GM23338 (cell line): ENCODE measurements at places on chromosomes 16 and 17.

DNA sequence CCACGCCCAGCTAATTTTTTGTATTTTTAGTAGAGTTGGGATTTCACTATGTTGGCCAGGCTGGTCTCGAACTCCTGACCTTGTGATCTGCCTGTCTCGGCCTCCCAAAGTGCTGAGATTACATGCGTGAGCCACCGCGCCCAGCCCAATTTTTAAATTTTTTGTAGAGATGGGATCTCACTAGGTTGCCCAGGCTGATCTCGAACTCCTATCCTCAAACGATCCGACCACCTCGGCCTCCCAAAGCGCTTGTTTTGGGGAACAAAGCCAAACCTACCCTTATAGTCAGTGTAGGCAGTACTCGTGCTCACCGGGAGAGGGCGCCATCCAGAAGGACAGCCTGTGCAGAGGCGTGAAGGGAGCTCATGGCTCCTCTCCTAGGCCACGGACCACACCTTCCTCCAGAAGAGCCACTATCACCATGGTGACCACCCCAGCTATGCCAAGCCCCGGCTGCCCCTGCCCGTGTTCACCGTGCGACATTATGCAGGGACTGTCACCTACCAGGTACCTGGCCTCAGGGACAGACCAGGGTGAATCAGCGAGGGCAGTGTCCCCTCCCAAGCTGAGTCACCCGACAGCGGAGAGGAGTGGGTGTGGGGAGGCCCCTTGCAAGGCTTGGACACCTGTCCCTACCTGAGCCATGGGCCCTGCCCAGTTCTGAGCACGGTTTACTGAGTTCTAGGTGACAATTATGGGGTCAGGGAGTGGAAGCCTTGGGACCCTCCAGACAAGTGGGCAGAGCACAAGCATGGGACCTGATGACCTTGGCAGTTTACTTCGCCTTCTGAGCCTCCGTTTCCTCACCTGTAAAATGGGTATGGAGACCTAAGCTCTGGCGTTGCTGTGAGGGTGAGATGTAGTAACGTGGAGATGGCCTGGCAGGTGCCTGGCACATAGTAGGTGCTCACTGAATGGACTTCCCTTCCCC lies 13.7 kb downstream of the MYO15B start:
- peak; percentile 91 for DNase-seq

- peak; percentile 75 for DNase-seq
These were observed 151.0 kb upstream of the RBL2 start for GRCh38 chr16:53282975-53283946.

- no peak for DNase-seq
These were observed 482.8 kb downstream of the SOX9 start for GRCh38 chr17:72603420-72604242.

DNA sequence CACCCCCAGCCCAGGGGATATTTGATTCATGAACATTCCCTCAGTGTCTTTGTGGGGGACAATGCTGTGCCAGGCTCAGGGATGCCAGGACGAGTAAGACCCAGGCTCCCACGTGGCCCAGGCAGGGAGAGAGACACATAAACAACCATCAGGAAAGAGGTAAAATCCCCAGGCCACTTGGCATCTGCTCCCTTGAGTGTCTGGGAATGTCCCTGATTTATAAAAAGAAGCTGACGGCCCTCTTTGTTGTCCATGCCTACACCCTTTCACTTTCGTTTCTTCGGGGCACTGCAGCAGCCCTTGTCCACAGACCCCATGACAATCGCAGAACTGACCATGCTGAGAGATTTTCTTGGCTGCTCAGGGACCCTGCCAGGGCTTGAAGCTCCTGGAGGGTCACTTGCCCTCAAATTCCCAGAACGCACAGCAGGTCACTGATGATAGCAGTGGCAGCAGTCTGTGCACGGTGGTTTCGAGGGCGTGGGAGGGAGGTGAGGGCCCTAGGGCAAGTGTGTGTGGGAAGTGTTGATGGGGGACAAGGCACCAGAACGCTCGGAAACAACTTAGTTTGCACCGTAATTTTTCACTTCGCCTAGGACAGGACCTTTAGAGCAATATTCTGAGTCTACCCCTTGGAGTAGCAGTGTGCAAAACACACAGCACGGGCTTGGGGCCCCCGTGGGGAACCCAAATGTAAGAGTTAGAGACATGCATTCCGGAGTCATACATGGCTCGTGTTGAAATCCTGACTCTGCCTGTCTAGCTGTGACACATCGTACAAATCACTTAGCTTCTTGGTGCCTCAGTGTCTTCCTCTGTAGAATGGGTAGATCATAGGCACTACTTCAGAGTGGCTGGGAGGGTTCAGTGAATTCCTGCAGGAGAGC lies 4.7 kb downstream of the NOD2 start:
- no peak for DNase-seq

GRCh38 chr16:1532081-1532760 lies 1.2 kb upstream of the TMEM204 start:
- DNase-seq: no peak

- DNase-seq: no peak
These were observed 76.3 kb upstream of the HNF1B start for GRCh38 chr17:37820995-37821713.

DNA sequence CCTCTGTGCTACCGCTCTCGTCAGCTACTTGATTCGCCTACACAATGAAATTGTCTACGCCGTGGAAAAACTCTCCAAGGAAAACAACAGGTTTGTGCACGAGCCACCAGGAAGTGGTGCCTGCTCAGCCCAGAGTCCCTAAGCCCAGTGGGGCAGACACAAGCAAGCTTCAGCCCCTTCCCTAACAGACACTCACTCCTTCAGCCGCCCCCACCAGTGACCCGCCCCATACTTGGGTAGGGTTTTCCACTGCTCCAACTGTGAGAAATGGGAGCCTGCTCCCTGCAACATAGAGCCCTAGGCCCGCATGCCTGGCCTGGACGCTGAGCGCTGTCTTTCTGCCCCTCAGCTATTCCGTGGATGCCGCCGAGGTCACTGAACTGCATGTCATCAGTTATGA lies 28.6 kb upstream of the ENDOV start:
- no peak for DNase-seq

DNA sequence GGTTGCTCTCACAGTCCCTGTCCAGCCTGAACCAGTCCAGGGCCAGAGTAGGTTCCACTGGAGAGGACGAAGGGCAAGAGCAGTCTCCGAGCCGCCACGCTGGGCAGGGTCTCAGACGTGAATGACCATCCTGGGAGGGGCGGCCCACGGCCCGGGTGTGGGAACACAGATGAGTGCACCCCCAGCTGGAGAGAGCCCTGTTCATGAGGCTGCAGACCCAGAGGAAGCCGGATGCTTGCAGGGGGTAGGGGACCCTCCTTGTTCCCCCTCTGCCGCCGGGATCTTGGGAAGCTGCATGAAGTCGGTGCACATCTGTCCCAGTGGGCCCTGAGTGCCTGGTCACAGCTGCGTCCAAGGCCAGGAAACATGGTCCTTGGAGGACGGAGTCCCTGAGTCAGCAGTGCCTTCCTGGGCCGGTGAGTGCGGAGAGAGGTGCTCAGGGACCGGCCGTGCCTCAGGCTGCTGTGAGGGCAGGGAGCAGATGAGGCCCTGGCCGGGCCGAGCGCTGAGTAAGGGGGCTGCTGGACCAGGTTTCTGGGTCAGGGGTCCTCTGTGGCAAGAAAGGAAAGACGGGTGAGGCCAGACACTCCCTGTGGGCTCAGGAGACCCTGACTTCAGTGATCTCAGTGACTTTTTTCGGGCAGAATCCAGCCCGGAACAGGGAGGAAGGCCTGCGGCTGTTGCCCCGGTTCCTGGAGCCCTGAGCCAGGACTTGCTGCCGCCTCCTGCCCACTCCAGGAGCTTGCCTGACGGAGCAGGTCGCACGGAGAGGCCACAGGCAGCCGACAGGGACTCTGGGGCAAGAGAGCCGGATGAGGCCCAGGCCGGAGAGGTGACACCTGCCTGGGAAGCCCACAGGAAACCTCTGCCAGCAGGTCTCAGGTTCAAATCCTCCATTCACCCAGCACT lies 45.8 kb downstream of the ACTG1 start:
- DNase-seq: no peak

GRCh38 chr16:50530277-50531236 lies 17.6 kb upstream of the NKD1 start:
- no peak for DNase-seq

DNA sequence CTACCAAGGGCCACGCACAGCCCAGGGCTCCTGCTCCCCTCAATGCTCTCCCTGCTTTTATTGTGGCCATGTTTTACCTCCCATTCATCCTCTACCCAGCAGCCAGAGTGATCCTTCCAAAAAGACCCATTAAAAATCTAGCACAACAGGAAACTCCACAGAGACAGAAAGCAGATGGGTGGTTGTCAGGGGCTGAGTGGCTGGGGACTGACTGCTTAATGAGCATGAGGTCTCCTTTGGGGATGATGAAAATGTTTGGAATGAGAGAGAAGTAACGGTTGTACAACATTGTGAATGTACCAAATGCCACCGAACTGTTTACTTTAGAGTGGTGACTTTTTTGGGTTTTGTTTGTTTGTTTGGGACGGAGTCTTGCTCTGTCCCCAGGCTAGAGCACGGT lies 107.4 kb downstream of the GAS7 start:
- DNase-seq: no peak

GRCh38 chr16:12217341-12217740 lies 240.8 kb downstream of the SNX29 start:
- DNase-seq: no peak

- no peak for DNase-seq
These were observed 1.5 kb upstream of the WFIKKN1 start for GRCh38 chr16:629185-629832.

DNA sequence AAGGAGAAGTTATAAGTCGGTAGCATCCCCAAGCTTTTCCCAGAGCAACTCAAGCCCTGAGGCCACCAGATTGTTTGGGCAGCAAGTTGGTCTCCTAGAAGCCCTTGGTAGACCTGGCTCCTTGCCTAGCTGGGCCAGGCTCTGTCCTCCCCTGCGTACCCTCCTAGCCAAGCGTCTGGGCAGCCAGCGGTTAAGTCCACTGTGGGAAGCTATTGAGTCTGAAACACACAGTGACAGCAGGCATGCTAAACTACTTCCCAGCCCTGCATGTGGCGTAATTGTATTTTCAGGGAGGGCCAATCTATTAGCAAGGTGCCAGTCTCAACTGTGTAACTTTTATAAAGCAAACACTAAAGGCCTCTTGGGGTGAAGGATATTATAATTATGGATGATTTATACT lies 419.1 kb upstream of the RBFOX1 start:
- no peak for DNase-seq

- no peak for DNase-seq
These were observed 11.5 kb downstream of the MPRIP start for GRCh38 chr17:17053446-17054379.

DNA sequence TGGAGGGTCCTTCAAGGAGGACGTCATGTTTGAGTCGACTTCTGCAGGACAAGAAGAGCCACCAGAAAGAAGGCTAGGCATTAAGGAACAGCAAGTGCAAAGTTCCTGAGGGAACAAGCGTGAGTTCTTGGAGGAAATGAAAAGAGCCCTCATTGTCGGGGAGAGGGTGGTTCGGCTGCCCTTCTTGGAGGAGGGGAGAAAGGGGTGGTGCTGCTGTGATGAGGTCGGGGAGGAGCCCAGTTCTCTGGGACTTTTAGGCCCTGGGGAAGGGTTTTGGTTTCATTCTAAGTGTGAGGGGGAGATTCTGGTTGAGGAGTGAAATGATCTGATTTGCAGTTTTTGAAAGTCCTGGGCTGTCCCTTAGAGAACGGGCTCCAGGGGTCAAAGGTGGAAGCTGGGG lies 4.1 kb downstream of the BICDL2 start:
- DNase-seq: no peak

GRCh38 chr17:50687200-50688066 lies 20.3 kb downstream of the ANKRD40 start:
- DNase-seq: peak; percentile 56

GRCh38 chr16:3681206-3681605 lies 26.7 kb downstream of the DNASE1 start:
- DNase-seq: no peak

DNA sequence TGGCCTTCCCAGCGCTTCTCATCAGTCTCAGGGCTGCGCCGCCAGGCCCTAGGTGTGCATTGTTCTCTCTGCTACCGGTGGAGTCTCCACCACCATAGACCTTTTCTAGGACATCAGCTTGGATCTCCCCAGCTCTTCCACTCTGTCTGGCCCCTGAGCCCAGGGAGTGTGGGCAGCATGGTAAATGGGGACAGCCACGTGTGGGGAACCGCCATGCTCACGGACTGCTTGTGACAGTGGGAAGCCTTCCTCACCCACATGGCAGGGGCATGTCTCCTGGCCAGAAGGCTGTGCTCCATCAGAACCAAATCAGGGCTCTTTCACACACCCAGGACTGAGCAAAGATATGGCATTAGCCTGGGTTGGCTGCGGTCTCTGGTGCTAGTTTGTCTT lies 51.3 kb downstream of the TNFRSF13B start:
- no peak for DNase-seq

- no peak for DNase-seq
These were observed 40.6 kb upstream of the CDH1 start for GRCh38 chr16:68696514-68696913.

GRCh38 chr16:10817963-10818941 lies at the start of gene TVP23A:
TVP23A (minus strand) TSS chr16:10818794; CDS start chr16:10818493, 301 bp downstream.
- peak; percentile 77 for DNase-seq

DNA sequence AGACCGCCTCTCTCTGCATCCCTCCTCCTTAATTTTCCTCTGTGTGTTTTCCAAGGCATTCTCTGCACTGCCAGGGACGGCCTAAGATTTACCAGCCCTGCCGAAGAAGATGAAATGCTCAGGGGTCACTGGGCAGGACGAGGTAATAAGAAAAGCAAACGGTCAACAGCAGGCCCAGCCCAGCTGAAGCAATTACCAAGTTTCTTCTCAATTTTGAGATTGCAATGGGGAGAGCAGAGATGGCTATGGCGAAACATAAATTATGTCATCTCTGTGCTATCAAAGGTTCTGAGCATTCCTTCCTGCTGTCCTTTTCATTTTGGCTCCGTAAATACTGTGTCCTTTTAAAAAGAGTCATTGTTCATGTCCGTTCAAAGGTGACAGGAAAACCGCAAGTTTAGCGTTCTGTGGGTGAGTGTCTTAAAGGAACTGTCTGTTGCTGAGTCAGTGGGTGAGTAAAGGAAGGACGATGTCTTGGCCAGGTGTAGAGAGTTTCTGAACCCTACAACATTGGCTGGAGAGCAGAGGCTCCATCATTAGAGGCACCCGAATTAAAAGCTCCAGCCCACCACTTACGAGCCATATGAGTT lies 753.9 kb upstream of the EEF2KMT start:
- no peak for DNase-seq

- DNase-seq: no peak
These were observed 29.8 kb upstream of the USP43 start for GRCh38 chr17:9615486-9615885.

DNA sequence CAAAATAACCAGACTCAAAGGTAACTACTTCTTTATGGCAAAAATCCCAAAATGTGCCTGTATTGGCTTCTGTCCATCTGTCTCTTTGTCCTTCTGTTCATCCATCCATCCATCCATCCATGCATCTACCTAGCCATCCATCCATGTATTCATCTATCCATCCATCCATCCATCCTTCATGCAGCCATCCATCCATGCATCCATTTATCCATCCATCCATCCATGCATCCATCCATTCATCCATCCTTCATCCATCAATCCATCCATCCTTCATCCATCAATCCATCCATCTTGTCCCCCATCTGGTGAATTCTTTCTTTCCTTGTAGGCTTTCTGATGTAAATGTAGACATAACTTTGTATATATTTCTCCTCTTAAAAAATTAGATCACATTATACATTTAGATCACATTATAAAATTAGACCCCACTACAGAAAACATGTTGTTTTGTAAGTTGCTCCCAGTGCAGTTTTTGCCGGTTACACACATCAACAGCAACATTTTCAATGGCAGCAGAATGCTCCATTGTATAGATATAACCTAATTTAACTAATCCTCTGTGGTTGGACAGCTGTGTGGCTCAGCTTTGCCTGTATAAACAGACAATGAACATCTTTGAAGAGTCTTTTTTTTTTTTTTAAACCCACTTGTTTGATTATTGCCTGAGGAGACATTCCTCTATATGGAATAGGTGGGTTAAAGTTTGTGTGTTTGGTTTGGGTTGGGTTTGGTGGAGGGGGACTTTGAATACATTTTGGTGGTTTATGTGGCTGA lies 72.0 kb downstream of the MSI2 start:
- no peak for DNase-seq
